ENCODE measurements at places on chromosomes 5 and 9.

GRCh38 chr9:82031538-82032280 is 43.1 kb downstream of the SPATA31D1 start:
- DNase-seq = no peak

DNA sequence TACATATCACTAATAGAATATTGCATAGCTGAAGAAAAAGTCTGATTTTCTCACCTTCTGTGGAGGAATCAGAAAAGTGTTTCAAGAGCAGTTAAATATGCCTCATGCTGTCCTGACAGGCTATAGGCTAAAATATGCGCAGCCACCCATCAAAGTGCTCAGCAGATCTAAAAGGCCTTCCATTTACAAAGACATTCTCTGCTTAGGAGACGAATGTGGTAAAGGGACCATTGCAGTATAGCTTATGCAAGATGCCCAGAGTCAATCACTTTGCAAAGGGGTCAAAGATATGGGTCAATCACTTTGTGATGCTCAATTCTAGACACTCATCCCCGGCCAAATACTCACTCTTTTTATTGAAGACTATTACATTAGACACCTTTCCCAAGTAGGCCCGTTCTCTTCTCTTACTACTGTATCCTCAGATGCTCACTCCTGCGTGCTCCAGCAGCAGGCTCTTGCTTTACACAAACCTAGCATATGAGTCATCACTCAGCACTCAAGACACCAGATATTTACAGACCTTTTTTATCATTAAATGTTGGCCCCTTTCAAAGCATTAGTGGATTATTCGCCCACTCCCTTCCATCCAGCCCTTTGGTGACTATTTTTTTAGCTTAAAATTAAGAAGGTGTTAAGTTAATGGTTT is 568.2 kb upstream of the CDH18 start:
- DNase-seq = no peak

GRCh38 chr5:148209151-148209770 is 6.4 kb downstream of the SPINK6 start:
- no peak for DNase-seq

DNA sequence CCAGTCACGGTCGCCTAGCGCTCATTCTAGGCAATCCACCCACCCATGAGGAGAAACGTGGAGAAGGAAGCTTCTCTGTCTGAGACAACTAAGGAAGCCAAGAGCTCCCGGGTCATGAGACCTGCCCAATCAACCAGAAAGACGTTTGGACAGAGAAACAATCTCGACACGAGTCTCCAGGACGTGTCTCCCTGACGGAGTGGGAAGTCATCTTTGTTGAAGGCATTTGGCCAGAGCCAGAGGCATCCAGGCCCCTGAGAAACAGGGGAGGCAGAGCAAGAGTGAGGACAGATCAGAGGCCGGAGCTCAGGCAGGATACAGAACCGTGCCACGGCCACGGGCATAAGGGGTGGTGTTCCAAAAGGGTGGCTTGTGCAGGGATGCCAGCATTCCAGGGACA is 479.0 kb downstream of the SPATA31A7 start:
- DNase-seq = no peak

DNA sequence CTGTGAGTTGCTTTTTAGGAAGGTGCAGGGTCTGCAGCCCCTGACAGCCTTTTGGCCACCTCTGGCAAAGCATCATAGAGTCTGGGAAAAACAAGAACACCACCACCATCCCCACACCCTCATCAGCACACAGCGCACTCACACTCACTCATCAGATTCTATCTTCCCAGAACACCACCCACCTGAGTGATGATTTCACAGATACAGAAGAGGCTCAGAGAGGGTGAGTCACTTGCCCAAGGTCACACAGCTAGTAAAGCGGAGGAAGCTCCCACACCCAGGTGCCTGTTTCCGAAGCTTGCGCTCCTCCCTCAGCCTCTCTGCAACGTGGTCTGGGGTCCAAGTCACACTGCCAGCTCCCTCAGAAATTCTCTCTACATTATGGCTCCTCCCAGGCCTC is 41.8 kb upstream of the HRH2 start:
- no peak for DNase-seq

DNA sequence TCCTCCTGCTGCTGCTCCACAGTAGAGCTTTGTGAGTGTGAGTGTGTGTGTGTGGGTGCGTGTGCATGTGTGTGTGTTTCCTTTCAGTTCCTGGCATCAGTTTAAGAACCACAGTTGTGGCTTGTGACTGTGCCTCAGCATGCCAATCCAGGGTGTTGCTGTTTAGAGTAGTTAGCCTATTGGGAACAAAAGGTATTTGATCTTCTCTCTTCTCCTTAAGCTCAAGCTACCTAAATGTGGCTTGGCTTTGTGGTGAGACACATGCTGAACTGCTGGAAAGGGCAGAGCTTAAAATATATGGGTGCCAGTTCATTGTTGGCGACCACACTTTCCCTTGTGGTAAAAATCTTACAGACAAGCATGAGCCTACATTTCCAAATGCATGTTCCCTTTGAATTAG is 116.6 kb upstream of the BNC2 start:
- DNase-seq = no peak

DNA sequence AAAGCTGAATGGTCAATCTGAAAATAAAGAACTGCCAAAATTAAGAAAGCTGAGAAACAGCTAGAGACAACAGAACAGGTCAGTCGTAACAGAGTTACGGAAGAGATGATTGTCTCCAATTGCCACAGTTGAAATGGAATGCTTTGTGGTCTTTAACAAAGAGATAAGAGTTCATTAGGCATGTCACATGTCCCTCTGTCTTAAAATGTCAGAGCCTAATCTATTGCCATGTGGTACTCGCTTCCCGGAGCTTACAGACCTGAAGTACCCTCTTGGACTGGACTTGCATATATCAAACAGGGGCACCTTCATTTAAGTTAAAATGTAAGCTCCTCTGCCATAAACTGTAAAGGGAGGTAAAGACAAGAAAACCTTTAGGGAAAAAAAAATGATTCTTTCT is 19.7 kb downstream of the TTC39B start:
- no peak for DNase-seq

DNA sequence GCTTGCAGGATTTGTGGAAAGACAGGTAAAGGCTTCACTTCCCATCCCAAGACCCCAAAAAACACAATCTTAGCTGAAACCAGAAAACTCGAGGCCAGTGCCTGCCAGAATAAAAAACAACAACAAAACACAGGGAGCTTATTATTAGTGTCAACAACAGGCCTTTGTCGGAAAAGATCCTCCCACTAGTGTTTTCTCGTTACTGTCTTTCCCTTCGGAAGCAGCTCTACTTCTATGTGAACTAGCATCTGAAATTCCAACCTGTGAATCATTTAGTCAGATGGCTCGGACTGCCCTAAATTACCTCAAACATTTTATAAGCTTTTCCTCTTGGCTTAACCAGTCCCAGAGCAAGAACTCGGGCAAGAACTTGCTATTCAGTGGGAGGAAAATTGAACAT is 122.2 kb upstream of the GNA14 start:
- DNase-seq = no peak

- no peak for DNase-seq
These were observed 186.5 kb downstream of the EFNA5 start for GRCh38 chr5:107484281-107484680.

DNA sequence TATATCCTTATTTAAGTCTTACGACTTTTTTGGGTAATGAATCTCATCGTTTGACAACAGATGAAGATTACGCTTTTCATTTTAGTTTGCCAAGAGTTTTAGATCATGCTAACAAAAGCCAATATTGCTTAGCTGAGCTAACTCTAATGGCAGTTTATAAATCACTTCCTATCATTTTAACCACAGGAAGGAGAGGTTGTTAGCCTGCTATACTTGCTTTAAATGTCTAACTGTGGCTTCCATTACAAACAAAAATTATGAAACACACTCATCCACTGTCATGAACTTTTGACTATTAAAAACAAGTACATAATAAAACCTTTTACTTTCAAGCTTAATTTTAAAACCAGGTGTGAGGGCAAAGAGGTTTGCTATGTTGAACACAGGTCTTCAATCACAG is 53.7 kb upstream of the ANKH start:
- DNase-seq = no peak

- no peak for DNase-seq
These were observed 261.9 kb downstream of the GADD45G start for GRCh38 chr9:89866701-89867100.

GRCh38 chr5:170306381-170306831 is 8.8 kb upstream of the LCP2 start:
- no peak for DNase-seq

- peak; percentile 7 for DNase-seq
These were observed 25.5 kb downstream of the ESM1 start for GRCh38 chr5:54959673-54960418.

GRCh38 chr9:135613946-135614805 is 25.2 kb downstream of the GLT6D1 start:
- no peak for DNase-seq

DNA sequence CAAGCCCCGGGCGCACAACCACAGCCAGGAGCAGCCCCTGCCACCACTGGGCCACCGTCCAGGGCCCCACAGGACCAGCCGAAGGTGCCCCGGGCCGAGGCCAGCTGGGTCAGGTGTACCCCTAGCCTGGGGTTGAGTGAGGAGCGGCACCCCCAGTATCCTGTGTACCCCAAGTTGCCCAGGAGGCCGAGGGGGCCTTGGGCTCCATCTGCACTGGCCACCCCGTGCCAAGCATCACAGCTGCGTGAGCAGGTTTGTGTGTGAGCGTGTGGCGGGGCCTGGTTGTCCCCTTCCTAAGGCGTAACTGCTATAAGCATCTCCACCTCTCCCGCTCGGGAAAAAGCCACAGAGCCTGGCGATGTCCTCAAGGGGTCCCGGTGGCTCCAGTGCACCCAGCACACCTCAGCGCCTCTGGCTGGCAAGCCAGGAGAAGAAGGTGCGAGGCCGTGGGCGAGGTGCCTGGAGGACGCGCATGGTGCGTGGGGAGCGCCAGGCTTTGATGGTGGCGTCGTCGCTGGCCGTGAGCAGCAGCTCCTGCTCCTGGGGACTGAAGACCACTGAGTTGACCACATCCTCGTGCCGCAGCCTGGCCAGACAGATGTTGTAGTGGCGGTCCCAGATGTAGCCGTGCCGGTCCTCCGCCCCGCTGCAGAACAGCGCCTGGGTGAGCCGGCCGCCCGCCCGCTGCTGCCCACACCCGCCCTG is 3.9 kb downstream of the FBXW5 start:
- DNase-seq = no peak

- no peak for DNase-seq
These were observed 31.6 kb downstream of the EXD3 start for GRCh38 chr9:137391411-137391754.

DNA sequence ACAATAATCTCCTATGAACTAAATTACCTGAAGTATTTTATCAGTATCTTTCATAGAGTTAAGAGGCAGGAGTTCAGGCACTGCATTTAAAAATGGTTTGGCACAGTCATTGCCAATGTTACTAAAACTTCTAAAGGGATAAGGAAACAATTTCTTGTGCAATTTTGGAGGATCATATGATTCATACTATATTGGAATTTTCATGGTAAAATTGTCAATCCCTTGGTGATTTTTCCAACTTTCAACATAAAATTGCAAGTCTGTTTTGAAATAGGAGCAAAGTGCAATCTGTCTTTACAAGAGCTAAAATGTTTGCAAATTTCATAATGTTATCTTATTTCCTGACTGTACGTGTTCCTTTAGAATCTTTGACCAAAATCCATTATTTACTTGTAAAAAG is 211.1 kb downstream of the DMRTA1 start:
- DNase-seq = no peak

GRCh38 chr5:135243556-135244285 is 155.3 kb downstream of the MACROH2A1 start:
- DNase-seq = peak; percentile 41

DNA sequence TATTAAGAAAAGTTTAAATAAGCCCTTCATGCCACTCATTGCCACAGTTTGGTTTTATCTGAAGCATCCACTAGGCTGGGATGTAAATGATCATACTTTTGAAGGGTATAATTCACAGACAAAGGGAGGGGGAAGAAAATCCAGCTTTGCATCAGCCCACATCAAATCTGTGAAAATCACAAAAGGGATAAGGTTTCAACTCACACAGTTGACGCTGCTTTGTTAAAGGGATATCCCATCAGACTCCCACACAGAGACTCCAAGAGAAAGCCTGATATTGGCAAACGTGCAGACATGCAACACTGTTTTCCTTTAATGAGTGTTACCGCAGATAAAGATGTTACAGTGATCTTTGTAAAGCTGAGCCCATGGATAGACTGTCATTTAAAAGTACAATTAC is 602.9 kb downstream of the TLE1 start:
- DNase-seq = no peak

DNA sequence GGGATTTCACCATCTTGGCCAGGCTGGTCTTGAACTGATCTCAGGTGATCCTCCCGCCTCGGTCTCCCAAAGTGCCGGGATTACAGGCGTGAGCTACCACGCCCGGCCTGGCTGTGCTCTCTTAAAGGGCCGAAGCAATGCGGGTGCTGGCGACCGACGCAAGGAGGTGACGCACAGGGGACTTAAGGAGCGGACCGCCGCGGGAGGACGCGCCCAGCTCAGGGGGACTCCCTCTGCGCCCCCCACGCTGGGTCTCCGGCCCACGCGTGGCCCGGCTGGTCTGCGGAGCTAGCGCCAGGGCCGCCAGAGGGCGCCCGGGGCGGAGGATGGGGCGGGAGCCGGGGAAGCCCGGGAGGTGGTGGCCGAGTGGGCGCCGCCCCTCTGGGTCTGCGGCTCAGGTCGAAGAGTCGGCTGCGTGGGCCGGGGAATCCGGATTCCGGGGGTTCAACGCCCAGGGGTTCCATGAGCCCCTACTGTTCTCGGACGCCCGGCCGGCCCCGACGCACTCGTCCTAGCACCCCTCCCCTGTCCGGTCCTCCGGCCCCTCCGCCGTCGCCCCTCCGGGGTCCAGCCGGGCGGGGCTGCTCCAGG is 502 bp upstream of the CERCAM start:
- no peak for DNase-seq

- DNase-seq = peak; percentile 84
These were observed at the start of the genes EIF4E1B and SNCB for GRCh38 chr5:176629853-176630680. Gene EIF4E1B (plus strand): TSS chr5:176630675. CDS start chr5:176642788, 12,113 bp downstream. Gene SNCB (minus strand): TSS chr5:176630534. CDS start chr5:176629654, 880 bp downstream.

DNA sequence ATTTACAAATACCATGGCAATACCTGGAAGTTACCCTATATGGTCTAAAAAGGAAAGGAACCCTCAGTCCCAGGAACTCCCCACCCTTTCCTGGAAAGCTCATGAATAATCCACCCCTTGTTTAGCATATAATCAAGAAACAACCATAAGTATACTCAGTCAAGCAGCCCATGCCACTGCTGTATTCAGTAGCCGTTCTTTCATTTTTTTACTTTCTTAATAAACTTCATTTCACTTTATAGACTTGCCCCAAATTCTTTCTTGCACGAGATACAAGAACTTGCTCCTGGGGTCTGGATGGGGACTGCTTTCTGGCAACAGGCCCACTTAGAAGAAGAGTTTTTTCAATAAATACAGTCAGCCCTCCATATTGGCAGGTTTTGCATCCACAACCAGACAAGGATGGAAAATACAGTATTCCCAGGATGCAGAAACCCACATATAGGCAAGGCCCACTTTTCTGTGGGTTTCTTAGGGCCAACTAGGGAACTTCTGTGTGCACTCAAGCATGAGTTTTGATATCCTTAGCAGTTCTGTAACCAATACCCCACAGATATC is 2.8 kb upstream of the TBCA start:
- DNase-seq = no peak

DNA sequence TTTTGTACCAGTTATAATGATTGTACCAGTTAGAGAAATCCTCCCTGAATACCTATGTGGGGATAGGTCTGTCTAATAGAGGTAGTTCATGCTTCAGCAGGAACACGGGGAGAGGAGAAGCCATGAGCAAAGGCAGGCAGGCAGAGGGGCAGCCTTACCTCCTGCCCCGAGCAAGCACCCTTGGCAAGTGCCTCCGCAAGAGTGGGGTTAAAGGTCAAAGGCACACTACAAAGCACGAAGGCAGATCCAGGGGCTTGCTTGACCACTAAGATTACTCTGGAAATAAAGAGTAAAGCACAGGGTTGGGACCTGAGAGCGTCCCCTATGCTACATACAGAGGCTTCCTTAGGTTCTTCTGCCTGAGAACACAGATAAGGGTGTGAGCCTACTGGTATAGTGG is 100.9 kb downstream of the SEMA6A start:
- no peak for DNase-seq
